CD4-positive, alpha-beta T cell treated with Interleukin-6 for 4 hours (primary cell): ENCODE measurements at places on chromosomes 7 and 10.

- no peak for DNase-seq
Observed at GRCh38 chr10:76106611-76107010, 675.2 kb downstream of the LRMDA start.

DNA sequence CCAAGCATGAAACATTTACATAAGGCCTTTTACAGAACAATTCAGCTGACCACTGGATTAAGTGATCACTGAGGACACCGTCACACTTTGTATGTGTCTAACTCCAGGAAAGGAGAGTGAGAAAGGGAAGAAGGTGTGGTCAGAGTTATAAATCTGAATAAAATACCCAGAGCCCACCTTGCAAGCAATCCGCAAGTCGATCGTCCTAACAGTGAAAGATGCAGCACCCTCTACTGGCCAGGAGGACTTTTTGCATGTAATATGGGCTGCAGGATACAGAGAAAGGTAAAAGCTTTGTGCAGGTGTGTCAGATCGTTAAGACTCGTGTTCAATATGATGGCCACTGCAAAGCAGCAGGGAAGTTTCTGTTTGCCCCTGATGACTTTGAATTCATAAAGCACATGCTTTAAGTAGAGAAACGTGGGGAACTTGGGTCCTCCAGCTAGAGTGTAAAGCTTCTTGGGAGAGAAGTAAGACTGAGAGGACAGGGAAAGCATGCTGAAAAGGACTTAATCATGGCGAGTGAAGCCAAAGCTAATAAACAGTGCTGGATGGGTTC is 68.5 kb upstream of the BMPER start:
- DNase-seq = no peak

- peak; percentile 45 for DNase-seq
Observed at GRCh38 chr10:119207713-119208552, 562 bp downstream of the GRK5 start.

DNA sequence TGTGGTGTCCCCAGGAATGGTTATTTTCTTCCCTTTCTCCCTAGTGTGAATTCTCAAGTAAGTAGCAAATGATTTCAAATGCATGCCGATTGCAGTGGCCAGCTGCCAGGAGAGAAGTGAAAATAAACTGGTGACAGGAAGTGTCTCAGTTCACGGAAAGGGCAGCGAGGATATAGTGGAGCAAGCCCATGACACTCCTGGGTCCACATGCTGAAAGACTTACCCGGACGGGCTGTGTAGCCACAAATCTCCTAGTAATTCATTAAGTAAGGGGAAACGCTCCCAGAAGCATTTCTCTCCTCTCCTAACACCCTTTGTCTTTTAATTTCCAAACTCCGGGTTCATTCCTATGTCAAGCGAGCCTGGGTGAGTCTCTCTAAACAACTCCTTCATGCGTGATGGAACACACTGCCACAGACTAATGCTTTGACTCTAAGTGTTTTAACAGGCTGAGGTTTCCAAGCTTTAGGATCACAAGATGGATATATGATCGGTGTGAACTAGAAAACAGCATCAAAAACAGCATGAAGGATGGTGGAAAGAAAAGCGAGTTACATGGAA is 125.6 kb downstream of the CYP26A1 start:
- no peak for DNase-seq

GRCh38 chr10:103550229-103550628 is 56.7 kb downstream of the NEURL1 start:
- no peak for DNase-seq

- DNase-seq = no peak
Observed at GRCh38 chr7:30240106-30240800, 44.1 kb upstream of the ZNRF2 start.

DNA sequence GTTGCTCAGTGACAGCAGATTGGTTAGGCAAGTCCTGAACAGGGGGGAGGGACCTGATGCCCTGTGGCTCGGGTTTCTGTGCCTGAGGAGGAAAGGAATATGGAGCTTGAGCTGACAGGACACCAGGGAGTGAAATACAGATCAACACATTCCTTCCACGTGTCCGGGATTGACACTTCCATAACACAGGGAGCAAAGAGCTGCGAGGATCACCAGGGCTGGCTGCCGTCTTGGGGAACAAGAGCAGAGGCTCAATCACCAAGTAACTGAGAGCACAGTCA is 36.7 kb upstream of the EFCAB10 start:
- DNase-seq = no peak

GRCh38 chr7:102273749-102274712 is 12.6 kb upstream of the SH2B2 start:
- DNase-seq = no peak

DNA sequence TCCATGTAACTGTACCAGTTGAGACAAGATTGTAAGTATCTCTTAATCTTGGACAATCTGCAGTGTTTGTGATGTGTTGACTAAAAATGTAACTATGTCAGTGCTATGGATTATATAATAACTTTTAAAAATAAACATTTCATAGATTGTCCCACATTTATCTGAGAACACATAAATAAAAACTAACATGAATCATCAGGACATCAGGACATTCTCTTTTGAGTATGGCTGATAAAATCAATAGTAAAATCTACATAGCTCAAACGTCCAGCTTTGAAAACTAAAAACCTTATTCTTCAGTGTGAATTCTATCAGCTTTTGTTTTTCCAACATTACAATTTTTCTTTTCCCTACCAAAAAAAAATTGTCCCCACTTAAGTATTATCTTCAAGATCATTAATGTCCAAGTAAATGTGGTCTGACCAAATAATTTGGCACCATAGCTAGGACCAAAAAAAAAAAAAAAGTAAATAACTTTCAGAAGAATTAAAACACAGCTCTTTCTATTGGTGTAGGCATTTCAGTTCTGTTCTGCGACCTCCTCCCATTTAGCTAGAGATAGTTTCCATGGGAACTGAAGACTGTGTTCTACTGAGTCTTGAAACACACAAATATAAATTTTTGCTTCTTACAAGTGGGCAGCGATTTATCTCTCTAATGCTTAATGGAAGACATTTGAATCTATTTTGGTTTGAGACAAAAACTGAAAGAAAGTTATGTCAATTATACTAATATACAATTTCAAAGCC is 123.0 kb upstream of the SGCE start:
- DNase-seq = no peak

DNA sequence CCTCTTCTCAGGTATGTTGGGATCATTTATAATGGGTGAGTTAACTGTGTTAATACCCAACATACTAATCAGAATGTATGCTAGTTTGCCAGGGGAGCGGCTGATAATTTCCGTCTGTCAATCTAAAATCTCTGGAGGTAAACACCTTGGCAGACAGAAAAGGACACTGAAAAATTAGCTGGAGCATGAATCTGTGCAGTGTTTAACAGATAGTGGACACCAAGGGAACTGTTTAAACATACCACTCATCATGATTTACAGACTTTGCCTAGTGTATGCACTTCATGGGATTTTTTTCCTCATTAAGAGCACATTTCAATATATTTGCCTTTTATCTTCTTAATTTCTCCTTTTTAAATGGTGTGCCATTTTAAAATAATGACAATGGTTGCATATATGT is 68.2 kb downstream of the SLC13A1 start:
- DNase-seq = no peak

GRCh38 chr7:22841954-22842353 is 19.3 kb upstream of the TOMM7 start:
- DNase-seq = no peak

DNA sequence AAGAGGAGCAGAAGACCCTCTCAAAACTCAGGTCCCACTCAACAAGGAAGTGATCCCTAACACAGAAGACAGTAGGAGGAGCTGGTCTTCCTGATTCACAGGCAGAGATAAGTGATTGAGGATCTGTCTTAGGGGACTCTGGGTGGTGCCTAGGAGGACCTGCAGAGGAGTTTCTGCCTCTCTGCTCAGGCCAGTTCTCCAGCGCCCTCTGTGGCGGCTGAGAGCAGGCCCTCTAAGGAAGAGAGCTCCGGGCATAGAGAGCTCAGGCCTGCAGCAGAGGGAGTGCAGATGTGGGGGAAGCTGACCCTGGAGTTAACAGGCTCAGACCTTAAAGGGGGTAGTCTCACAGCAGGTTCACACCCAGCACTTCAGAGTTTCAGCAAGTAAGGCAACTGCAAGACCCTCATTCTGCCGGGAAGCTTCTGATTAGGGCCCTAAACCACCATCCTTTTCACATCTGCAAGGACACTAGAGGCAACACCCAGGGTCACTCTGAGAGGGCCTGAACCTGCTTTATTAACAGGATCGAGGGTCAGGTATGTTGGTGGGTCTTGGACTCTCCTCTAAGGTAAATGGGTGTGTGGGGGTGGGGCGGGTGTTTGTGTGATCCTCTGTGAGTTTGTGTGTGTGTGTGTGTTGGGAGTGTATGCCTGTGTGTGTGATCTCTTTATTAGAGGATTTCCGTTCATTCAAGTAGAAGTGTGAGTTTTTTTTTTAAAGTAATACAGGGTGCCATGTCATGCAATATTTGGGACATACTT is 57.6 kb upstream of the TARP start:
- DNase-seq = peak; percentile 26

DNA sequence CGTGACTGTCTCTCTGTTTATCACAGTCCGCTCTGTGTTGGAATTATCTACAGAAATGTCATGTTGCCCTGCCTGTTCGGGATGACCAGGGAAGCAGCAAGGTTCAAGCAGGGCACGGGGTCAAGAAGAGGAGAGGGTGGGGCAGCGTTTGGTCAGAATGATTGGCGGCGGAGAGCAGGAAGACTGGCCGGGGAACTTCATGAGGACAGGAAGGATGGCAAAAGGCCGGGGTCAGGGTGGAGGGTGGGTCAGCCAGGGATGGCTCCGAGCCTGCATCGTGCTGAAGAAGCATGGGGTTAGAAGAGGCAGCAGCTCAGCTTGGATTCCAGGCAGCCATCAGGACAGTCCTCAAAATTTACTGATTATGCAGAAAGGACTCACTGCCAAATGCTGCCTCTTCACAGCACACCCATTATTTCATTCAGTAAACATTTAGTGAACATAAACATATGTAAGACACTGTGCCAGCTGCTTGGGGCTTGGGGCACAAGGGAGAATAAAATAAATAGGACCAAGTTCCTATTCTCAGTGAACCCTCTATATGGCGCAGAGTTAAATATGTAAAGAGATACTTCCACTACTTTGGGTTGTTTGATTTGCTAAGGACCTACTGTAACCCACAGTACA is 42.8 kb downstream of the WNT2 start:
- DNase-seq = no peak

DNA sequence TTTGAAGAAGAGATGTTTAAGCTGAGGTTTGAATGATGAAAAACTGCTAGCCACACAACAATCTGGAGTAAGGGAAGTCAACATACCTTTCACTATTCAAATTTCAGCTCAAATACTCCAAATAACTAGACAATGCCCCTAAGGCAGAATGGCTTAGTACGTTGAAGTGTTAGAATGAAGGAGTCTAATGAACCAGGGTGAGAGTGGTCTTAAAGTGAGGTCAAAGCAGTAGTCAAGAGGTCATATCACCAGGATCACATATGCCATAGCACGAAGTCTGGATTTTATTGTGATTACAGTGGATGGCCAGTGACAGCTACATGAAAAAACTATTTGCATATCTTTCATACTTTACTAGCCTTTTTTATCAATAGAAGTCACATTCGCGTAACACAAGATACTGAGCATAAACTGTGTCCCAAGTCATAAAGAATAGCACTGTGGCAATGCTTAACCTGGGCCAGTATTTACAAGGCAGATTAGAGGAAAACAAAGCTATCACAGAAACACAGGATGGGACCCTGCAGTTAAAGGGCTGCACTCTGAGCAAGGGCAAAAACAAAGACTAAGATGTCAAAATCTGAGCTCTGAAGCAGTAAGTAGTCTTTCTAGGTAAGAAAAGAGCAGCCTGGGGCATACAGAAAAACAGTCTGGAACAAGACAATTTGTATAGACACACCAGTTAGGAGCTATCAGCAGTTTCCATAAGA is 61.5 kb downstream of the HYCC1 start:
- no peak for DNase-seq

DNA sequence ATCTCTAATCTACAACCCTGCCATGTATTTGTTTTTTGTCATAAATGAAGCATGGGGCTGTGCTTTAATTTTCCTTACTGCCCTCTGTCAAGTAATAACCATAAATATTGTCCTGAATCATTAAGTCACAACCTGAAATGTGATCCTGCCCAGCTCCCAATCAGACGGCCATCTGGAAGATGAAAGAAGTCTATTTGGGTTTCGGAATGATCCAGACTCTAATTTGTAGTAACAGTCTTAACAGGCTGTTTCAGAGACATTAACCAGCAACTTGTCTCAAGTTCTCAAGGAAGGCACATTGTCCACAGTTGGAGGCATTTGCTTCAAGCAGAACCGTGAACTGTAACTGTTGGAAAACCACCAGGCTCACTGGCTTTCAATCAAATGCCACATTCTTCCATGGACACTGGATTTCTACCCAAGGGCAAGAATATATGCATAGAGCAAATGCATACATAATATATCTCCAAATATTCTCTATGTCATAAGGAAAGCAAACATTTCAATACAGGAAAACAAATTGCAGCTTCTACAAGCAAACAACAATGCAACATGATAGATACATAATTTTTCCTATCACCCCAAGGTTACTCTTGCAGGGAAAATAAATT is 405.2 kb upstream of the NPVF start:
- no peak for DNase-seq

GRCh38 chr10:69484736-69485135 is 33.5 kb downstream of the TSPAN15 start:
- no peak for DNase-seq

- no peak for DNase-seq
Observed at GRCh38 chr7:99296471-99296870, 23.8 kb downstream of the MYH16 start.

GRCh38 chr10:42111076-42111475 is 527.3 kb downstream of the ZNF33B start:
- DNase-seq = no peak
